ENCODE measurements at places on chromosomes 12 and 14.

DNA sequence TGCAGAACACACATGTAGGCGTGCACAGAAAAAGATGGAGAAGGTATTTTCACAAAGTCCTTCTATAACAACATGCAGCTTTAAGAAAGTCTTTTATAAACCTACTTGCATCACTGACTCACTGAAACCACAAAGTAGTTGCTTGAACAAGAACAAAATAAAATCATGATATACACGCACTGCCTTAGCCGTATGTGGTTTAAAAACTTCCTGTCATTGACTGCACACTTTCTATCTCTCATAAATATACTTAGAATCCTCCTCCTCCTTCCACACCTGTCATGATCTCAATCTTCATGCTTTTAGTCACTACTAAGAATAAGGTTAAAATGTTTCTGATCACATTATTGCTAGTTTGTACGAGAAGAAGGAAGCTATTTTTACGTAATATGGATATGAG lies 31.8 kb upstream of the RAD51AP1 start:
- DNase-seq = peak; percentile 2

DNA sequence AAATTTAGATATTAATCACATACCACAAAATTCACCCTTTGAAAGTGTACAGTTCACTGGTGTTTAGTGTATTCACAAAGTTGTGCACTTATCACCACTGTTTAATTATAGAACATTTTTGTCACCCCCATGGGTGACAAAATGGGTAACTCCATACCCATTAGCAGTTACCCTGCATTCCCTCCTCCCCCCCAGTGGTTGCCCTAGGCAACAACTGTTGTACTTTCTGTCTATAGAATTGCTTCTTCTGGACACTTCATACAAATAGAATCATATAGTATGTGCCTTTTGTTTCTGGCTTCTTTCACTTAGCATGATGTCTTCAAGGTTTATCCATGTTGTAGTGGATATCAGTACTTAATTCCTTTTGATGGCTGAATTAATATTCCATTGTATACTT lies 52.7 kb downstream of the FBXO34 start:
- DNase-seq = no peak

DNA sequence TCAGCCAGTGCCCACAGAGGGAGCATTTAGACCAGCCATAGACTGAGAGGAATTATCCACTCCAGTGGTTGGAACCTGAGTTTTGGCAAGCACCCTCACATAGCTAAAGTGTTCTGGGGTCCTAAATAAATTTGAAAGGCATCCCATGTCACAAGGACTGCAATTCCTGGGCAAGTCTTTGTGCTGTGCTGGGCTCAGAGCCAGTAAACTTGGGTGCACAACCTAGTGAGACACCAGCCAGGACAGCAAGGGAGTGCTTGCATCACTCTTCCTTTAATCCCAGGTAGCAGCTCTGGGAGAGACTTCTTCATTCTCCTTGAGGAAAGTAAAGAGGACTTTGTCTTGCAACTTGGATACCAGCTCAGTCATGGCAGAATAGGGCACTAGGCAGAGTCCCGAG lies 142.0 kb upstream of the FSCB start:
- DNase-seq = no peak

DNA sequence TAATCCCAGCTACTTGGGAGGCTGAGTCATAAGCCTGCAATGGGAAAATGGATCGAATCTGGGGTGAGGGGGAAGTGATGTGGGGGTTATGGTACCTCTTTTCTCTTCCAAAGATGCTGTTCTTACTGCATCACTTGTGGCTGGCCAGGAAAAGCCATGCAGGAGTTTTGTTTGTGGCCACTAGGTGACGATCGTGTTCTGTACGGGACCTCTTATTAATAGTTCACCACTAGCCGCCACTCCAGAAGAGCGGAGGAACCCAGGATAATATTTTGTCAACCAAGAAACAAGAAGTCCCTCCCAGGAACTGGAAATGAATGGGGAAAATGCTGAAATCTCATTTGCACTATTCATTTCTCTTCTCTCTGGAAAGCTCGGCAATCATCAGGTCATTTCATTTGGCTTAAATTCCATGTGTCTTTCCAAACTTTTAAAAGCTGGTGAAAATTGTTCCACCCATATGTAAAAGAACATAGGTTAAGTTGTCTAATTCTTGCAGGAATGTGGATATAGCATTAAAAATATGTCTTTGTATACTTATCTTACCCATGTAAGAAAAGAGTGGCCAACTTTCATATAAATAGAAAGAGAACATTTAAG lies 8.9 kb downstream of the GPR65 start:
- DNase-seq = no peak

DNA sequence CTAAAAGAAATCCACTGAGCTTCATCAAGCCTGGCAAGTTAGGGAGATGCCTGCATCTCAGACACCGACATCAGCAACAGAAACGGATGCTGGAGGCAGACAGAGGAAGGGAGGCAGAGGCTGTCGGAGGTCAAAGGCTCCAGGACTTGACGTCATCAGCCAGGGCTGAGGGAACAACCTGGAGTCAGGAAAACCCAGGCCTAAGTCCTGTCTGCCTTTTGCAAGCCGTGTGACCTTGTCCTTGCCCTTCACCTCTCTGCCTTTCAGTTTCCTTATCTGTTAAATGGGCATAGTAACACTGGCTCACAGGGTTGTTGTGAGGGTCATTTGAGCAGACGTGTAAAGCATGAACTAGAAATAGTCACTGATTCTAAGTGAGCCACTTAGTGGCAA lies 194.2 kb downstream of the BCL11B start:
- DNase-seq = no peak

Data from activated CD4-positive, CD25-positive, alpha-beta regulatory T cell treated with anti-CD3 and anti-CD28 coated beads, Interleukin-2, amount 50 U/mL, for 16 hours (primary cell).